ENCODE measurements at places on chromosomes 1 and 21.

DNA sequence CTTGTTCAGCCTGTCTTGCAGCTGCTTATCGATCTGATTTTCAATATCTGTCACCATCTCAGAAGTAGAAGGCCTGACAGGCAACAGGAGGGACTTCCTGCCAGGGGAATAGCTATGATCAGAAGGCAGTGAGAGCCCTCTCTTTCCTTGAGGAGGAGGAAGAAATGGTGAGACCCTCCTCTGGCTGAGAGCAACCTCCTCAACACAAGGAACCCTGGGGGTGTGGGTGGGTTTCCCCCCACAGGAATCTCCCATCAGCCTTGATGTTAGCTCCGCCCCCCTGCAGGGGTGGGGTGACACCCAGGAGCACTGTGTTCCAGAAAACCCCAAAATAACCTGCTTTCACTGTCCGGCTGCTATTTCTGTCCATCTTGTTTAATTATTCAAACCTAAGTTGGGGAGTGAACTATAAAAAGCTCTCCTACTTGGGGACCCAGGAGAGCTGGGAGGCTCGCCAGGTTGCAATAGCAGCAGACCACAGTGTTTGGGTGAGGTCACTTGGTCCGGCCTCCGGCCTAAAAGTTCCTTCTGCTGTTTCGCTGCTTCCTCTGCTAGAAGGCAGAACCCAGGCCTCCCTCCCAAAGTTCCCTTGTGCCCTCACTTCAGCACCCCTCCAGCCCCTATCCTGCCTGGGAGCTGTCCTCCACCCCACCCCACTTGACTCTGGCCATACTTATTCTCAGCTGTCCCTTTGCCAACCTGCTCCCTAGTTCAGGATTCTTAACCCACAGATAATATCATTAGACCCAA lies 7.8 kb upstream of the MEF2D start:
- no peak for DNase-seq

DNA sequence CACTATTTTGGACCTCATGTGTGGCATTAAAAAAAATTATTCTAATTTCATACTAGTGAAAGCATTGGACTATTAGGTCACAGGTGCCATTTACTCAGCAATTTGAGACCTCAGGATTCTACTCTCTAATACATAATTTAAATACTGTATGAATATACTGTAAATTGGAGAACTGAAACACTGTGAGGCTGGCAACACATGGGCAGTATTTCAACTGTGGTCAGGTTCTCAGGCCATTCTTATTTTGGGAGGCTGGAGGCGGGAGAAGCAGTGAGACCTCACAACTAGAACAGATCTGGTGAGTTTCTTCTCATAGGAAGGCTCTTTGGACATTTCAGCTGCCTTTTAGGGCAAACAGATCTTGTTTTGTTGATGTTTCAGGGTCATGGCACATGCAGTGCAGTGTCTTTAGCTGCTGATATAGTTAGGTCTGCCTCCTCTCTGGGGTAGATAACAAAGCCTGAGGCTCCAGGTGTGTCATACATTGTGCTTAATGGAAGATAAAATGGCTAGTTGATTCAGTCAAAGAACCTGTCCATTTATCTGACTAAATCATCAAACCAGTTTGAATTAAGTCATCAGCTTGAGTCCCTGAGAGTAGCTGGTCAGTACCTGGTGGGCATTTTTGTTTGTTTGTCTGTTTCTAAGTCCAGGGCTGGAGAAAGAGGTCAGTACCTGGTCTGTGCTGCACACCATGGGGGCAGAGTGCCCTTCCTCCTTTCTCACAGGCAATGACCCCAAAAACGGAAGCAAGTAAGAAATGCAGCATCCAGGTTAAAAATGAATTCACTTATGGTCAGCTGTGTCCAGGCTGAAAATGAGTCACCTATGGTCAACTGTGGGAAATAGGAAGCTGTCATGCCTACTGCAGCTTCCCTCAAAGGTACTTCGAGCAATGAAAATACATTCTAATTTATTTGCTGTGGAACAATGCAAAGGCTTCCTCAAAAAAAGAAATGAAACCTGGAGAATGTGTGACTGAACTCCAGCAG lies 216.2 kb downstream of the SDCCAG8 start:
- DNase-seq: no peak

DNA sequence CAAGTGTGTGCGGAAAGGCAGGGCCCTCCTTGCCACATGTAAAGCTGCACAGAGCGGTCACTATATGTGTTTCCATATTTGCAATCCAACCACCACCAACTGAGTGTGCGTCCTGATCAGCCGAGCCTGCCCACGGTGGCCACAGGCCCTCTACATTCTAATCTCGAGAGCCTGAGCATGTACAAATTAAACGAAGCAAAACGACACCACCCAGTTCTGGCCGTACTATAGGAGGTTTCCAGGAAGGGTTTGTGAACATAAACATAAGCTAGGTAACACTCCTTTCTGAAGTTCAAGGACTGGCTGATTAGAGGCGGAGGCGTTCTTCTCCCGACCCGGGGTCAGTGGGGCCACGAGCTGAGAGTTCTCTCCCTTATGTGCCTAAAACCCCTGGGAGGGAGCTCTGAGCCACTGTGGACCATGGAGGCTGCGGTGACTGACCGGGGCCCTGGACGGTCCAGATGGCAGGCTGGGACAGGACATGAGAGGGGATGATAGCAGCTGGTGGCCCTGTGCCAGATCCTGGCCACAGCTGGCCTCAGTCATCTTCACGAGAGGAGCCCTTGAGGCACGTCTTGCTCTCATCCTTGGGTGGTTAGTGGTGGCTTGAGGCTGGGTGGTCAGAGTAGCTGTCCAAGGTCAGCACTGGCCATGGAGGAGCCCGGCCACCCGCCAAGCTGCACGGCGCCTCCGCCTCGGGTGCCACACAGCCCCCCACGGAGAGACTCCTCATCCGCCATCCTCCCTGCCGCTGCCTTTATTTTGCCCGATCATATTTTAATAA lies 39.1 kb upstream of the TRAPPC10 start:
- DNase-seq: no peak

GRCh38 chr21:40813918-40814317 lies 33.0 kb downstream of the DSCAM start:
- no peak for DNase-seq

DNA sequence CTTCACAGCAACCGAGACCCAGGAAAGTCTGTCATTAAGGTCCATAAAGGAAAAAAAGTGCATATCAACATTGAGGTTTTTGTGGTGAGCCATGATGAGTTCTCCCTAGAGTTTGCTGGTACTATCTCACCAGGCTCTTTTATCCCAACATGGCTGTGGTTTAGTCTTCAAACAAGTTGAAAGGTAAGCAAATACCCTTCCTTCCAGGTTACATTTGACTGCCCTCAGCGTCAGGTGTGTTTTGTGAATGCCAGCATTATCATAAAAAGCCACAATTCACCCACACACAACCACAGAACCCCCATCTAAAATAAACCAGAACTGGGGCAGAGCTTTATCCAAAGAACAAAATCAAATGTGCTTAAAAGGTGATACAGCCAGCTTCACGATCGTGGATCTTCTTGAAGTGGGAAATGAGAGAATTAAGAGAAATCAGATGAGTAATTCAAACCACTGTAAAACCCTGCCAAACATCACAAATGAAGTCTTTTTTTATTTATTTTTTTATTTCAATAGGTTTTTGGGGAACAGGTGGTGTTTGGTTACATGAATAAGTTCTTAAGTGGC lies 64.7 kb downstream of the SETD4 start:
- DNase-seq: no peak

DNA sequence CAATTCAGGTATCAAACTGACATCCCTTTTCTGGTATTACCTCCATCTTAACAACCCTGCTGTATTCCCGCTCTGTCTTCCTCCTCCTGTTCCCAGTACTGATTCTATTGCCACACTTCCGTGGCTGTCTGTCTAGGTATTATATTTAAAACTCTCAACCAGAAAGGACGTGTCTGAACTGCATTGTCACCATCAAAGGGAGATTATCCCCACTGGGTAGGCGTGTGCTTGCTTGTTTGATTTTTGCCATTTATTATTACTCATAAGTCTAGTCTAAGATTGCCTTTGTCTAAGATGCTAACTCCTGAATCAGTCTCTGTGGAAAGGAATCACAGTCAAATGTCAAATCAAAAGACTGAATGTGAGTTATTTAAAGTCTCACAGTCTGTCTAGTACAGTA lies 650.1 kb downstream of the KCNT2 start:
- DNase-seq: no peak

DNA sequence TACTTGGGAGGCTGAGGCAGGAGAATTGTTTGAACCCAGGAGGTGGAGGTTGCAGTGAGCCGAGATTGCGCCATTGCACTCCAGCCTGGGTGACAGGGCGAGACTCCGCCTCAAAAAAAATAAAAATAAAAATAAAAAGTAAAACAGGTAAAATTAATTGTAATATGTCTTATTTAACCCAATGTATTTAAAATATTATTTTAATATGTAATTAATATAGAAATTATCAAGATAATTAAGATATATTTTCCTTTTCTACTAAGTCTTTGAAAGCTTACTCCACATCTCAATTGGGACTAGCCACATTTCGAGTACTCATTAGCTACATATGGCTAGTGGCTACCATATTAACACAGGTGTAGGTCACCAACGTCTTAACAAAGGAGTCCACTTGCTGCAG lies 61.6 kb upstream of the IPO9 start:
- DNase-seq: no peak

DNA sequence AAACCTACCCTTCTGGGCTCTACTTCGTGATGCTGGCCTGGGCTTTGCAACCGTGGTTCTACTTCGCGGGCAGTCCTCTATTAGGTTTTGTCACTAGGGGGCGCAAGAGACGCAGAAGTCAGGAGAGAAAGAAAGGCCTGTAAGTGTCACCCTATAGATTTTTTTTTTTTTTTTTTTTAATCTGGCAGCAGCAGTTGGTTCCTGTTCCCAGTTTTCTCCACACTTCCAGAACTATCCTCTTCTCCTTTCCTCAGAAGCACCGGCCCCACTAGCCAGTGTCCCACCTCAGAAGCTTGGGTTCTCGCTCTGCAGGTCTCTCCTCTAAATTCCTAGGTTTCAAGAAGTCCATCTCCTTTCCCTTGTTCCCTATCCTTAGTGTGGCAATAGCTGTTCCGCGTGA lies 9.1 kb upstream of the LCE2D start:
- DNase-seq: no peak

DNA sequence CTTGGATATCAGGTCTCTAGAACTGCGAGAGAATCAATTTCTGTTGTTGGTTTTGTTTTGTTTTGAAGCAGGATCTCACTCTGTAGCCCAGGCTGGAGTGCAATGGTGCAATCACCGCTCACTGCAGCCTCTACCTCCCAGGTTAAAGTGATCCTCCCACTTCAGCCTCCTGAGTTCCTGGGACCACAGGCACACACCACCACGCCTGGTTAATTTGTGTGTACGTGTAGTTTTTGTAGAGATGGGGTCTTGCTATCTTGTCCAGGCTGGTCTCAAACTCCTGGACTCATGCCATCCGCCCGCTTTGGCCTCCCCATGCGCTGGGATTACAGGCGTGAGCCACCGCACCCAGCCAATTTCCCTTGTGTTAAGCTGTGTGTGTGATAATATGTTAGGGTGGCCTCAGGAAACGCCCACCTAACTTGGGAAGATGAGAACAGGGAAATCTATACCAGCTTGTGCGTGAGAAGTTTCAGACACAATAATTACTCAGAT lies 109.6 kb downstream of the SIK1 start:
- DNase-seq: no peak

DNA sequence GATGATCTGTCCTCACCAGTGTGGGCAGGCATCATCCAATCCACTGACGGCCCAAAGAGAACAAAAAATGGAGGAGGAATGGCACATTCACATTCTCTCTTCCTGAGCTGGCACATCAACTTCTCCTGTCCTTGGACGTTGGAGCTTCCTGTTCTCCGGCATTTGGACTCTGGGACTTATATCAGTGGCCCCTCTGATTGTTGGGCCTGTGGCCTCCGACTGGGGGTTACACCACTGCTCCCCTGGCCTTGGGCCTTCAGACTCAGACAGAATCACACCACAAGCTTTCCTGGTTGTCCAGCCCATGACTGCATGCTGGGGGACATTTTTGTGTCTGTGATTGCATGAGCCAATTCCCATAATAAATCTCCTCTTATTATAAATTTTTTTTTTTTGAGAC lies 20.1 kb downstream of the IFNLR1 start:
- DNase-seq: no peak

DNA sequence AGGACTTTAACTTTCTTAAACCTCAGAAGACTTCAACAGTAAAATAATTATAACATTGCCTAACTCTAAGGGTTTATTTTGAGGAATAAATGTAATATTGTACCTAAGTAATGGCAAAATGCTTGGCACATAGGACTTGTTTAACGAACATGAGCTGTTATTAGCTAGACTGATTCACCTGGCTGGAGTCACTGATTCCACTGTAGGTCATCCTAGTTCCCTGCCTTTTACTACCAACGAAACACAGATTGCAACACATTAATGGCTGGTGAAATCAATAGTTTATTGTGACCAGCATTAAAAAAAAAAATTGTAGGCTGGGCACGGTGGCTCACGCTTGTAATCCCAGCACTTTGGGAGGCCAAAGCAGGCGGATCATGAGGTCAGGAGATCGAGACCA lies 45.5 kb upstream of the ATP5PO start:
- DNase-seq: no peak

DNA sequence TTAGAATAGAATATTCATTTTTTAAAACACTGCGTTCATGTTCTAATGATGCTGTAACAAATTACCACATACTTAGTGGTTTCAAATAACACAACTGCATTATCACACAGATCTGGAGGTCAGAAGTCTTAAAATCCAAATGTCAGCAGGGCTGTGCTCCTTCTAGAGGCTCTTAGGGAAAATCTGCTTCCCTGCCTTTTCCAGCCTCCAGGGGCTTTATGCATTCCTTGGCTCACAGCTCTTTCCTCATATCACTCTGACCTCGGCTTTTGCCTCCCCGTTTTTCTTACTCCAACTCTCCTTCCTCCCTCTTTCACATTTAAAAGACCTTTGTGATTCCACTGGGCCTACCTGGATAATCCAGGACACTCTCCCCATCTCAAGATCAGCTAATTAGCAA lies 18.6 kb upstream of the FMN2 start:
- no peak for DNase-seq

GRCh38 chr1:64882574-64883255 lies 83.6 kb downstream of the JAK1 start:
- DNase-seq: no peak

DNA sequence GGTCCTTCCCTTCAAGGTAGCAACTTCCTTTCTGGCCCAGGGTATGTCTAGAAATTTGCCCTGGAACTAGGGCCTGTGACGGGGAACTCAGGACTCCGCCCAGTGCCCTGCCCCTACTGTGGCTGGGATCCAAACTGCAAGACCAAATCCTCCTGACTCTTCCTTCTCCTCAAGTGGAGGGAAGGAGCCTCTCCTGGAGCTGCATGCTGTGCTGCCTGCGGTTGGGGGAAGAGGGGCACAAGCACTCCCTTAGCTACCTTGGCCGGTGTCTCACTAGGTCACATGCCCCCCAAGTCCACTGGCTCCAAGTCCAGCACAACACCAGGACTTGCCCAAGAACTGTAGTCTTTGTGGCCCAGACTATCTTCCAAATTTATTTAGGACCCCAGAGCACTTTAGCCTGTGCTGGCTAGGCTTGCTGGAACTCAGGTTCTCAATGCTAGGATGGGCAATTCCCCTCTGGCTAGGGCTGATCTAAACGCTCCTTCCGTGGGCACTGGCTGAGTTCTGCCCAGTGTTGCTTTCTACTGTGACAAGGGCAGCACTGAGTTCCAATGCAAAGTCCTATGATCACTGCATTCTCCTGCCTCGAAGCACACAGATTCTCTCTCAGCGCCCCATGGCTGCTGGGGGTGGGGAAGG lies 12.2 kb downstream of the ADSS2 start:
- no peak for DNase-seq
